ENCODE measurements at places on chromosomes 3 and 15.

DNA sequence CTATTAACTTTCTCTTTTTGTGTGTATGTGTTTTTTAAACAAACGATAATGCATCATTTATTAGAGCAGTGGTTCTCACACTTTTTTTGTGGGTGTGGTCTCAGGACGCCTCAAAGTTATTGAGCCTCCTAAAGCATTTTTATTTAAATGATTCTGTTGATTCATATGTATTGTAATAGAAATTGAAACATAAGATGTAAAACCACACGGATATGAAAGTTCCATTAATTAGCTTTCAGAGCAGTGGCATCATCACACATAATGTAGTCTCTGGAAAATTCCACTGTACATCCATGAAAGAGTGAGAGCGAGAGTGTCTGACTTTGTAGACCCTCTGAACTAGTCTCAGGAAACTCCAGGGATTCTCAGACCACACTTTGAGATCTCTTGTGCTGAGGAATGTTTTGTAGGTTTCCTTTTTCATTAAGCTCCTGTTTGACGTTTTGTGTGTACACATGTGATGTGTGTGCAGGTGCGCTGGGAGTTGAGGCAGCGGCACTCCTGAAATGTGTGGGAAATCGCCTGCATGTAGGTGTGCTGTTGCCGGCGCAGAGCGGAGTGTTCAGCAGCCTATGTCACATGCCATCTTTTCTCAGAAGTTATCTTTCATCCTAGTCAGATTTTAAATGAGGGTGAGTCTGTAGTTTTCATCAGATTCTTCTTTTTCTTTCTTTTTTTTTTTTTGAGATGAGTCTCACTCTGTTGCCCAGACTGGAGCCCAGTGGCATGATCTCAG is 5.3 kb upstream of the TRAK1 start:
- DNase-seq = no peak

- no peak for DNase-seq
Observed at GRCh38 chr3:61802772-61803171, 241.4 kb downstream of the PTPRG start.

- DNase-seq = no peak
Observed at GRCh38 chr3:185207931-185208746, 45.7 kb downstream of the EHHADH start.

- peak; percentile 28 for DNase-seq
Observed at GRCh38 chr15:52256930-52257733, 38.5 kb downstream of the MYO5C start.

GRCh38 chr3:104787306-104787705 is 579.4 kb upstream of the ALCAM start:
- DNase-seq = no peak

GRCh38 chr15:67370206-67370954 is 115.8 kb downstream of the IQCH start:
- no peak for DNase-seq

DNA sequence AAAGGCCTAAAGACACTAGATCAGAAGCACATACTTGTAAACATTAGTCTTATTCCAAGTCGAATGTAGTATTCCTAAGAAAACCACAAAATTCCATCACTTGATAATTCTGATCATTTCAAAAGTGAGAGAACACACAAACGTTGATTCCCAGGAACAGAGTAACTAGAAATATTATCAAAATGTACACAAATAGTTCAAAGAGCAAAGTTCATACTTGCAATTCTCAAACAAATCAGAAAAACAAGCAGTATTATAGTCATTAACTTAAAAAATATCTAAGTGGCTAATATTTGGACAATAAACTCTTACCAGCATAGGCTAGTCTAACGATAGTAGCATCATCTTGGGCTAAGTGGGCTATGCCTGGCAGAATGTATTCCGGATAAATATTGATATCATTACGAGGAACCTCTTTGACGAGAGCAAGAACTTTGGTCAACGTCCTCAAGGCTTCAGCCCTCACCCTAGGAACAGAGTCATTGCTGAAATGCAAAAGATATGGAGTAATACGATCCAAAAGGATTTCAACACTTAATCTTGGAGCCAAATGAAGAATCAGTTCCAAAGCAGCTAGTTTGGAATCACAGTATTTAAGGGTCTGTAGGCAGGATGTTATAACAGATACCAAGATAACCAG is 13.3 kb downstream of the PIK3R4 start:
- DNase-seq = no peak

Data from CD4-positive, alpha-beta T cell treated with Interleukin-17A for 4 hours (primary cell).